T-cell (primary cell): ENCODE measurements at places on chromosomes 13 and 19. TPM values are rescaled to one million over a fixed set of nuclear protein-coding genes. Genes with fewer than 3 reads are reported as not detected.

- DNase-seq = no peak
Observed at GRCh38 chr19:40191836-40192646, 815 bp downstream of the MAP3K10 start.

DNA sequence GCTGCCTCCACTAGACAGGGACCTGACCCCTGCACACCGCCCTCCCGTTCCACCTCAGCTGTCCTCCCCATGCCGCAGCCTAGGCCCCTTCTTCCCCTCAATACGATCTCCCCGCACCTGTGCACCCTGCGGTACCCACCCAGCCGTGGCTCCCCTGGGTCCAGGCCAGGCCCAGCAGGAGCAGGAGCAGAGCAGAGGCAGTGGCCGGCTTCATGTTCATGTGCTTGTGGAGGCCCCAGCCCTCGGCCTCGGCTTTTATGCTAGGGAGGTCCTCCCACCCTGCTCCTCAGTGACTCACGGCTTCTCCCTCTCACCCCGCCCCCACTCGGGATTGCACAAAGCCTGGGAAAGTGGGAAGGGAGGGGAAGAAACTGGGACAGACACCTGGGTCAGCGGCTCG, 11.4 kb upstream of the KRTDAP start:
- no peak for DNase-seq

DNA sequence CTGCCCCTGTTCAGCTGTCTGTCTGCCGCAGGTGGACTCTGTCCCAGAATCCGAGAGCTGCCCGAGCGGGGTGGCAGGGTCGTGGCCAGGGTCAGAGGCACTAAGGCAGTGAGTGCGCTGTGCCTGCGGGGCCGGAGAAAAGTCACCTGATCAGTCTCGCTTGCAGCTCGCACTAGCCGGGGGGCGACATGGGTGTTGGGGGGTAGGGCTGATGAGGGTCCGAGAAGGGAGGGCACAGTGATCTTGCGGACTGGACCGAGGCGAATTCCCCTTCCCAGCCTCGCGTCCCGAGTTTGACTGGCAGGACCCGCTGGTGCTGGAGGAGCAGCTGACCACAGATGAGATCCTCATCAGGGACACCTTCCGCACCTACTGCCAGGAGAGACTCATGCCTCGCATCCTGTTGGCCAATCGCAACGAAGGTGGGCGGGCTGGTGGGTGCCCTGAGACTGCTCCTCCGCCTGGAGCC, 627 bp downstream of the GCDH start:
- DNase-seq = no peak

DNA sequence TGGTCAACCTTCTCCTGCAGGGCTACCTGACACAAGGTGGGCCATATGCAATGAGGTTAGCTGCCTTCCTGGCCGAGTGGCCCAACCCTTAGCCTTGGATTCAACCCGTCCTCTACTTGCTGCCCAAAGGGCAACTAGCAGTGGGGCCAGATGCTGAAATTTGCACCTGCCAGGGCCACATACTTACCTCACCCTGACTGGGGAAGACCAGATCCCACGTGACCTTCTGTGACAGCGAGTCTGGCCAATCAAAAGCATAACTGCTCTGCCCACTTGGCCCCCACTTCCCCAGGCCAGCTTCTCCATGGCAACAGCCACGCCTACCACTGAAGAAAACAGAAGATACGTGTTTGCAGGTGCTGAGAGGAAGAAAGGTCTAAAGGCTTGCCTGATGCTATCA, 10.9 kb downstream of the PEG3 start:
- no peak for DNase-seq

DNA sequence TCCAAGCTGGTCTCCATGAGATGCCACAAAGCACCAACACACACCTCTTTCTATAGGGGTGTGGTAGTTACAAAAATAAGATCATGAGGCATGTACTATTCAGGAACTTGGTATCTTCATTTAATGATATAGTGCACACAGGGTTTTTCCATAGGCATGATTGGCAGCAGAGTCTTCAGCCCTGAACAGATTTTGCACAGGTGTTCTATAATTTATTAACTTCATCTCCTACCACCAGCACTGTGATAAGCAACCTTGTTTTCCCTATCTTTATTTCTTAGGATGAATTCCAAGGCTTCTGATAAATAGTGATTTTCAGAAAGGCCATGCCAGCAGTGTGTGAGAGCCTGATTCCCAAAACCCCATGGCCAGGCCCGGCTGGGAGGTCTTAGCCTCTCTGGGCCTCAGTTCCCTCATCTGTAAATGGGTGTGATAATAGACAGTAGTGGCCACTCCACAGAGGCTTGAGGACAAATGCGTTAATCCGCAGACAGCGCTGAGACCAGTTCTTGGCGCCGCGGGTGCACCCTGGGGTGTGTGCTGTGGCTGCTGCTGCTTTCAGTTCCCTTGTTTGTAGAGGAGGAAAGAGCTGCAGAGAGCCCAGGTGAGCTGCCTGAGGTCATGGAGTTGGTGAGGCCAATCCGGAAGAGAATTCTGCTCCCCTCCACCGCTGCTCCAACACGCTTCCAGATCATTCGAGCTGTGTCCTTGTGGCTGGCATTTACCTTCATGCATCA, 33.1 kb downstream of the DHRS12 start:
- no peak for DNase-seq

DNA sequence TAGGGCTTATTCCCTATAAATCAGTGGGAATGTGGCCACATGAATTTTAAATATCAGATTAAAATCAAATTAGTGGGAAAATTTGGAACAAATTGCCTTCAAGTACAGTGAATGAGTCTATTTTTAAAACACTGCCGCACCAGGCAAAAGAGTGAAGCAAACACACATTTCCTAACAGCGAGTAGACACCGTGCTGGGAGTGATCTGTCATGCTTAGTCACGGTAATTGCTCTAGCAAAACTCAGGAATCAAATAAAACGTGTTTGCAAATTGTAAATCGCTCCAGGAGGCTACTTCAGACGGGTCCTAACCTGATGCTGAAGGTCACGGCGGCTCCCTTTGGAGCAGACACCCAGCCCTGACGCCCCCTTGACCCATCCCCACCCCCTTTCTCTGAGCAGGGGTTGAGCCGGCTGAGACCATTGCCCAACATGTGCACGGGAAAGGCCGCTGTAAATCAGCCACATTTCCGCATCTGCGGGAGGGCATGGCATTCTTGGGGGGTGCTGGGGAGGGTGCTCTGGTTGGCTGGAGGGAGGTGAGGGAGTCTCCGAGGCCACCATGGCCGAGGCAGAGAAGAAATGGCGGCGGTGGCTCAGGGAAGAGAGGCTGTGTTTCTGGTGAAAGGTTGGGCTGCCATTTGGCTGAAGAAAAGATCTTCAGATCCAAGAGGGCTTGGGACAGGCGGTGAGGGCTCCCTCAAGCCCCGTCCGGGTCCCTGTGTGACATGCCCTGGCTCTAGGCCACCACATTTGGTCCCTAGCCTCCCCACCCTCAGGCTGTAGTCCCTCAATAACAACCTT, 8.9 kb downstream of the CEBPA start:
- no peak for DNase-seq

DNA sequence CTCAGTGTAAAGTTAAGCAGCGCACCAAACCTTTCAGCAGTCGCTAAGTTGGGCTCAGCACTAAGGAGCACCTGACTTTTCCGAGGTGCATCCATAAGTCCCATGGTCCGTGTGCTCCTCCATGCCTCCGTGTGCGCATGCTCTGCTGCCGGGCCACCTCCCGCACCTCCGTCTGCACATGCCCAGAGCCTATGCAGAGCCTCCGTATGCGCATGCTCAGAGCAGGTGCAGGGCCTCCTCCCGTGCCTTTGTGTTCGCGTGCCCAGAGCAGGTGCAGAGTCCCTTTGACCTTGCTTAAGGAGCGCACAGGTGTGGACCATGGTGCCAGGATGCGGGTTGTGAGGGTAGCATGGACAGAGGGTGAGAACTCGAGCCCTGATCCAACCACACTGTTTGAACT, 46.0 kb downstream of the ATP11A start:
- DNase-seq = no peak

DNA sequence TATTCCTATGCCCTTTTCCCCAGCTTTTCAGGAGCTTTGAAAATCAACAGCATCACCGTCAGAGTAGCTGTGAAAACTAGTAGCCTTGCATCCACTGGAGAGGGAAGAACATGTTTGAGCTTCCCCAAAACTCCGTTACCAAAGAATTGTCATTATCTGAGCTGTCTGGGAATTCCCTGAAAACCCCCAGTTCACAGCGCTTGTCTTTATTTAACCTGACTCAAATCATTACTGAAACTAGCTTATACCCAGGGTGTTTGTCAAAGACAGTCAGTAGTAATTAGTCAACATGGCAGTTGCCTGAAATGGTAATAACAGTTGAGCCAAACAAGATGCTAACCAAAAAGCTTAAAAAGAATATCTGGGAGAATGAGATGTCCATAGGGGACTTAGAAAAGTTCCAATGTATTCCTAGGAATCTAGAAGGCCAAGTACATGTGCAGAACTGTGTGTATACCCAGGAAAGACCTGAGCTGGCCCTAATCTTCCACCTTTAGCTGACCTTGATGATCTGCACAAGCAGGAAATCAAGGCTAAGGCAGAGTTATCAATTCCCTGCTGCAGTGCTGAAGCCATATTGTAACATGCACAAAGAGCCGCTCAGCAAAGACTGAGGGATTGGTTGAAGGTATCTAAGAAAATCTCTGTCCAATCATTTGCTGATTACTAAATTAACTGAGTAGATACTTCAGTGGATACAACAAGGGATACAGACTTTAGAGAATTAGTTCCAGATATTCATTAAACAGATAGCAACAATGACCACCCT, 130.8 kb downstream of the KL start:
- no peak for DNase-seq

DNA sequence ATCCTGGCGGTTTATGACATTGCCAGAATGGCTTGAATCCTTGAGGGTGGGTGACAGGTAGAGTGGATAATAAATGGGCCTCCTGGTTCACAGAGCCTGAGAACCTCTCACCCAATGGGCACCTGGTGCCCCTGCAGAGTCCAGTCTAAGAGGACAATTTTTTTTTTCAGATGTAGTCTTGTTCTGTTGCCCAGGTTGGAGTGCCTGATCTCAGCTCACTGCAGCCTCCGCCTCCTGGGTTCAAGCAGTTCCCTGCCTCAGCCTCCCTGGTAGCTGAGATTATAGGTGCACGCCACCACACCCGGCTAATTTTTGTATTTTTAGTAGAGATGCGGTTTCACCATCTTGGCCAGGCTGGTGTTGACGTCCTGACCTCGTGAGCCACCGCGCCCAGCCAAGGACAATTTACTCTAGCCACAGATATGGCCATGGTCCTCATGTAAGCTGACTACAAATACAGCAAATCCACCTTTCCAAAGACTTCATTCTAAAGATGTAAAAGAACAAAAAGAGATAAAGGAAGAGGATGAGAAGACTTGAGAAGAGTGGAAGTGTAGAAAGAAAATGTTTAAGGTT, 33.0 kb downstream of the COL4A2 start:
- no peak for DNase-seq

DNA sequence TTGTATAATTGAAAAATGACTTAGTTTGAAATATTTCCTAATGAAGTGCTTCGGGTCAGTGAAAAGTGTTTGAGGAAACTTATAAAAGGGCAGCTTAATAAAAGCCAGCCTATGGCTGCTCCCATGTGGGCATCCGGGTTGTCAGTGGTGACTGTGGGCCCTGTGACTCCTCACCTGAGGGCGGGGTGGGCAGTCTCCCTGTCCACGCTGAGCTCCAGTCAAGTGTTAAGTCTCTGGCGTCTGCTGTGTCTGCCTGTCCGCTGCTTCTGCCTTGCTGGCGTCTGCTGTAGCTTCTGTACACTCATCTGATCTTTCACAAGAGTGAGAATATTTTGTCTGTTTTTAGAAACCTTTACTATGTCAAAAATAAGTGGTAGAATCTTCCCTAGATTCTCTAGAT, 7.1 kb downstream of the LAMP1 start:
- DNase-seq = no peak

GRCh38 chr13:114027046-114027715, 53.3 kb upstream of the C13orf46 start:
- DNase-seq = no peak

- no peak for DNase-seq
Observed at GRCh38 chr13:23461544-23461943, 28.0 kb upstream of the SACS start.

DNA sequence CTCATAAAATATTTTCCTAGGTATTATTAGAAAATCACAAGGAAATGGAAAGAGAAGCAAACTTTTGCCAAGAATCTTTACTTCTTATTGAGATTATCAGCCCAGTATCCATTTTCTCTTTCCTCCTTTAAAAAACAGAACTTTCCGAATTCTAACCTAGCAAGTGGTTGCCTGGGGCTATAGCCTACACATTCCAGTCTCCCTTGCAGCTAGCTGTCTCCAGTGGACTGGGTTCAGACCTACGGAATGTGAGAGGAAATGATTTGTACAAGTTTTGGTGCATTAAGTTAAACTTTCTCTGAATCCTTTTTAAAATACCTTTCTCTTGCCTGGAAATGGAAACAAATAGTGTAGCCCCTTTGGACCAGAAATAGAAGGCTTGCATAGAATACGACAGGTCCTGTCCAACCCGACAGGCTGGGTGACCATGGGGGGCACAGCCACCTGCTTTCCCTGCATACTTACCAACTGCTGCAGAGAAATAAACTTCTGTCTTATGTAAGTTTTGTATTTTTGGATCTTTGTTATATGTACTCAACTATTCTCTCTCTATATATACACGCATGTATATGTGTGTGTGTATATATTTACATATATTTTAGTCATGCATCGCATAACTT, 185.9 kb downstream of the NALCN start:
- DNase-seq = no peak

GRCh38 chr13:30502237-30502636, 36.5 kb upstream of the HMGB1 start:
- DNase-seq = no peak

DNA sequence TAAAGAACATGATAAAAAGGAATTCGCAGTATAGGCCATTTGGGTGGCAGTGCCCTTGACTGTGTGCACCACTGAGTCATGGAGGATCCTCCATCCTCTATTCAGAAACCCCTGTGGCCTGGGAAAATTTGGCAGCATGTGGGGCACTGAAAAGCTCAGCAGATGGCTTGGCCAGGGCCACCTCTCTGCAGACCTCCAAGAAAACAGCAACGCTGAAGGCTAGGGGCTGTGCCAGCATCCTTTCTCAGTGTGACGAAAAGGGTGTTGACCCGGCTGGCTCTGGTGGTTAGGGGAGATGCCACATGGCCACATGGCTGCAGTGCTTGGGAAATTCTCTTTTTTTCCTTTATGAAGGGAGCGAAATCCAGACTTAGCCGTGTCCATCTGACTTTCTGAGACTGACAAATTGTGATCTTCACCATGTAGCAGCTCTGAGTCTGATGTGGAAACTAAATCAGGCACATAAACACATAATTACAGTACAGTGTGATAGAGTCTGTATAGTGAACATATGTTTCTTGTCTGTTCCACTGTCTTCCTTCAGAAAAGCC, 178.0 kb downstream of the KCTD12 start:
- DNase-seq = no peak

- DNase-seq = no peak
Observed at GRCh38 chr13:29103065-29103800, 283.1 kb downstream of the MTUS2 start.

TTYH1 gene
- total RNA-seq = not detected

EFNB2 gene
- 0.33 TPM for total RNA-seq

FAM83E gene
- 2.7 TPM for total RNA-seq

SPINT2 gene
- 48.5 TPM for total RNA-seq

NKG7 gene
- 105 TPM for total RNA-seq

LILRA1 gene
- 0.43 TPM for total RNA-seq

ZIC5 gene
- total RNA-seq = 0.09 TPM

ZNF560 gene
- not detected for total RNA-seq

FAM98C gene
- 57.4 TPM for total RNA-seq

RASIP1 gene
- 0.23 TPM for total RNA-seq

NAPSA gene
- total RNA-seq = 7.1 TPM

GAS6 gene
- 1.1 TPM for total RNA-seq

UBAC2 gene
- total RNA-seq = 83.3 TPM

PEAK3 gene
- not detected for total RNA-seq

OR10H5 gene
- not detected for total RNA-seq

POU4F1 gene
- total RNA-seq = 0.13 TPM

CD37 gene
- total RNA-seq = 435 TPM
